ENCODE measurements at places on chromosomes 2 and 18.

GRCh38 chr18:32454593-32454992 is 16.1 kb downstream of the GAREM1 start:
- no peak for DNase-seq

DNA sequence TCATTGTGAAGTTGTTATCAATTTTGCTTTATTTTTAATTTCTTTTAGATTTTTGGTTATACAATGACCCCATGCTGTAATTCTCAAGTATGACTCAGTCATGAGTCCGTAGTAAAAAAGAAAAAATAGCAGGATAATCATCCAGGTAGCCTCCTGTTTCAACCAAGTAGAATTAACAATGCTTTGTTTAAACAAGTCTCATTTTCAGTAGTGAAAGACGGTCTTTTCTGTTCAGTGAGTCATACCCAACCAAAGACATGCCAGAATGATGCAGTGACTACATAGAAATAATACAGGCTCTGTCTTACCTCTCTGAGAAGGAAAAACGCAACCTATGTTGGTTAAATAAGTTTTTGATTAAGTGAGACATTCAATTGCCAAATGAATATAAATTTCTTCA is 67.8 kb upstream of the DSC1 start:
- DNase-seq, result no peak

GRCh38 chr18:22900558-22901238 is 32.4 kb upstream of the RBBP8 start:
- no peak for DNase-seq

DNA sequence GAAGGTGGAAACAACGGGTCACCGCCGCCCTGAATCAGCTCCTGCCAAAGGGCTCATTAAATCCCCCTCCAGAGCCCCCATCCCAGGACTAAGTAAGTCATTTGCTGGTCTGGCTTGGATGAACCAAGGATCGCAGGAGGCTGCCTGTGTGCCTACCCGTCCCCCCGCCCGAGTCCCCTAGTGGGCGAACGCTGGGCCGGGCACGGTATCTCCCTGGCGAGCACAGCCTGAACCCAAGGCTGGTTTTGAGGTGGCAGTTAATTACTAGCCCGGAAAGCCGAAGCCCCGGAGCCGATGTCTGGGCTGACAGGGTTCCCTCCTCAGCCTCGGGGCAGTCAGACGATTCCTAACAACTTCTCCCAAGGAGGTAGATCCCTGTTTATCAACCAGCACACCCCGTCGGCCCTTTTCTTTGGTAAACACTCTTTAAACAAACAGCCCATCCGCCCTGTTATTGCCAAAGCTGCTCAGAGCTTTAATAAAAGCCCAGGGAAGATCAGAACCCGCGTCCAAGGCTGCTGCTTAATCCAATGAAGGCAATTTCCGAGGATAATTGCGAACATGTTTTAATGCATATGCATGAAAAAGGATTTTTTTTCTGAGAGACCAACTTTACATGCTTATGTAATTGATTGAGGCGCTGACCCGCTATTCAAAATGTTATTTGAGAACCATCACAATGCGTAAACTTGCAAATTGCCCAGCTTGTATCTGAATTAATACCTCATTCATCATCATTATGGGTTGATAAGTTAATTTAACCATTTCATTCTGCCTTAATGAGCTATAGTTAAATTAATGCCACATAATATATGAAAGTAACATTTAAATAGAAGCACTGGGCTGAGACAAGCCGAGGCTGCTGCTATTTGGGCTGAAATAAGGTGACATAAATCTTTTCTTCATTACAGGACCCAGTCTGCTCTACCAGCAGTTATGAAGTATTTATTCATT is 10.5 kb downstream of the EVX2 start:
- DNase-seq, result no peak

DNA sequence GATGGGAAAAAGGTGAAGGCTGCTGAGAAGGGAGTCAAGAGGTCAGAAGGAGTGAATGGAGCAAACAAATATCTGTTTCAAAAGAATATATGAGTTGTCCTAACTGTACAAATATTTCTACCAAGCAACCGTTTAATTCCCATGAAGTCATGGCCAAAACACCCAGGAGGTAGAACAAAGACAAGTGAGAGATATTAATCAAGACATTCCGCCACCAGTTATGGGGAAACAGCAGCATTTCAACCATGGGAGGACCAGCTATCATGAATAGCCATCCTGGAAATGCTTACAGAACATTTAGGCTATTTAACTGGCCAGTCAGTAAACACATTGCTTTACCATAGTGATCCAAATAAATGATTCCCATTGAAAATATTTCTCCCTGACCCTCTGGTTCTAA is 396.3 kb downstream of the IRS1 start:
- no peak for DNase-seq

- no peak for DNase-seq
Measured at GRCh38 chr2:26651470-26651771, 10.3 kb upstream of the CIB4 start.

DNA sequence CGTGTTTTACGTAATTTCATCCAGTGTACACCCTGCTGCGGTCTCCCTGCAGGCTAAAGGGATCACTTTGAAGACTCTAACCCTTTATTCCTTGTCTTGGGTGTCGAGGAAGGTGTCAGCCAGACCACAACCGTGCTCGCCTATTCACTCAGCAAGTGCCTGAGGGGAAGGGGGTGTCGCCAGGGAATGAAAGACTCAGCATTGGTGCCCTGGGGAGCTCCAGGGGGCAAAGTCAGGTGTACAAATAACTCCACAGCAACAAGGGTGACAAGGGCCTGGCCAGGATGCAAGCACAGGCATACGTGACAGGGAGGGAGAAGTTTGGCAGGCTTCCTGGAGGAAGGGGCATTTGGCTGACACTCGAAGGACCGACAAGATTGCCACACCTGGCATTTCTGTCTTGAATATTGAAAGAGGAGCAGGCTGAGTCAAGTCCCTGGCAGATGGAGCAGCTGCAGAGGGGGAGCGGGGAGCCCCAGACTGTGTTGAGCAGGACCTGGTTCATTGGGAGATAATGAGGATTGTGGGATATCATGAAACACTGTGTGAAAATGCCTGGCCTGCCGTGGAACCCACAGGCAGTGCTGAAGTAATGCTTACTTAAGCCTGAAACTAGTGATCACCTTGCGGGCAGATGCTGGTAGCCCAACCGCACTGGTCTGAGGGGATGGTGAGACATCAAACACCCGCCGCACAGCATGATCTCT is 93.9 kb downstream of the RHOB start:
- no peak for DNase-seq

- no peak for DNase-seq
Measured at GRCh38 chr2:144143294-144144151, 376.4 kb downstream of the ZEB2 start.

DNA sequence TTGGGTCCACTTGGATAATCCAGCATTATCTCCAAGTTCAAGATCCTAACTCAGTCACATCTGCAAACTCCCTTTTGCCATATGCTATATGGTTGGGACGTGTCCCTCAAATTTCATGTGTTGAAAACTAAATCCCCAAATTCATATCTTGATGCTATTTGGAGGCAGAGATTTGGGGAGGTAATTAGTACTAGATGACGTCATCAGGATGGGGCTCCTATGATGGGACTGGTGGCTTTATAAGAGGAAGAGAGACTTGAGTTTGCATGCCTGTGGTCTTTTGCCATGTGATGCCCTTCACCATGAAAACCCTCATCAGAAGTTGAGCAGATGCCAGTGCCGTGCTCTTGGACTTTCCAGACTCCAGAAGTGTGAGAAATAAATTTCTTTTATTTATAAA is 16.8 kb upstream of the SMAD4 start:
- no peak for DNase-seq

DNA sequence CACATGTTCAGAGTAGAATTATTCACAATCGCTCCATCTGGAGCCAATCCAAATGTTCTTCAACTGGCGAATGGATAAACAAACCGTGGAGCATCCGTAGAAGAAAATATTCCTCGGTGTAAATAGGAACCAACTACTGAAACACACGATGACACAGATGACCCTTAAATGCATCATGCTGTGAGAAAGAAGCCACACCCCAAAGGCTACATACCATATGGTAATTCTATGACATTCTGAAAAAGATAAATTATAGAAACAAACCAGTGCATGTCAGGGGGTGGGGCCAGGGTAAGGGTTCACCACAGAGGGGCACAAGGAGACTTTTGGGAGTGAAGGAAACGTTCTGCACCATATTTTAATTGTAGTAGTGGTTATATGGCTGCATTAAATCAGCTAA is 312.2 kb upstream of the SMIM21 start:
- DNase-seq, result no peak

GRCh38 chr2:79619442-79619841 is 106.6 kb downstream of the CTNNA2 start:
- no peak for DNase-seq

DNA sequence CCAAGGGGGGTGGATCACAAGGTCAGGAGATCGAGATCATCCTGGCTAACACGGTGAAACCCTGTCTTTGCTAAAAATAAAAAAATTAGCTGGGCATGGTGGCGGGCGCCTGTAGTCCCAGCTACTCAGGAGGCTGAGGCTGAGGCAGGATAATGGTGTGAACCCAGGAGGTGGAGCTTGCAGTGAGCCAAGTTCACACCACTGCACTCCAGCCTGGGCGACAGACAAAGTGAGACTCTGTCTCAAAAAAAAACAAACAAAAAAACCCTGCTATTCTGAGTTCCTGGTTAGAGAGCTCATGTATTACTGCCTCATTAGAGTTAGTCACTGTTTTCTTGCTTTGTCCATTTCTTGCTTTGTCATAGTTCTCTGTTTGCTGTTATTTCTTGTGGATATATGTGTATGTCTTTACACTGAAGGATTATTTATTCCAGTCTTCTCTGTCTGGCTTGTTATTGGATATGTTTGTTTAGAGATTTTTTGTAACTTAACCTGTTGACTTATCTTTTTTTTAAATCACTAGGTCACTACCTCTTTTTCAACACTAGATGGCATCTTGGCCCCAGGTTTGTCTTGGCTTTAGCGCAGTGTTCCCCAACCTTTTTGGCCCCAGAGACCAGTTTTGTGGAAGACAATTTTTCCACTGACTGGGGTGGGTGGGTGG is 17.0 kb downstream of the TTLL4 start:
- no peak for DNase-seq

Data from stimulated activated CD4-positive, alpha-beta T cell treated with anti-CD3 and anti-CD28 coated beads, Interleukin-15, amount 100 ng/mL, for 1 hour (primary cell).